T-cell (primary cell): ENCODE measurements at places on chromosomes 6 and 20.

DNA sequence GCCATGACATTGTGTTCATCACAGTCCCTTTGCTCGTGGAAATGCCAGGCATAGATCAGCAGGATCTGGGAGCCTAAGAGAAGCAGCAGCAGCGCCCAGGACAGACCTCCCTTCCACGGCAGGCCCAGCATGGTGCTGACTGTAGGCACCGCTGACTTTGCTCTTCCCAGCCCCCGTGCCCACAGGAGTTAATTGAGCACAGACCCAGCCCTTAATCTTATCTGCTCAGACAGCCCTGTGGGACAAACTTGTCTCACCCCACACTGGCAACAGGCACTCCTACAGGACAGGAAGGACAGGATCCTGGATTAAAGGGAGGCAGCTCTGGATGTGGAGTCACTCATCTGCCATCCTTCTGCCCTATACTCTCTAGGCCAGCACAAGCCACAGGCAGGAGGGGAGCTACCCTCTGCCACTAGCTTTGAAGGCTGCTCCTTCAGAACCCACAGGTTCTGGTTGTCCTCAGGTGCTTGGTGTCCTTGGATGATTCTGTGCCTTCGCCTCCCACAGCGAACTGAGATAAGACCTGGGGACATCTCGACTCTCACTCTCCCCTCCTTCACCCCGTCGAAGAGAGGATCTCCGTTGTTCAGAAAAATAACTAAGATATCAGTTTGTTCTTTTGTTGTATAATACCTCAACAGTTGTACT, at the start of gene CST9L:
CST9L (minus strand) TSS at position 165 of the 651 bp plus-strand sequence; CDS start at position 131, 34 bp downstream.
- no peak for DNase-seq

GRCh38 chr6:82786248-82786647, 279.4 kb downstream of the UBE3D start:
- no peak for DNase-seq

- DNase-seq: no peak
Observed at GRCh38 chr6:46893648-46894047, 28.1 kb downstream of the ADGRF5 start.

GRCh38 chr6:4961322-4962168, 42.3 kb downstream of the RPP40 start:
- no peak for DNase-seq

GRCh38 chr6:106974336-106974998, at the start of gene CD24:
CD24 (minus strand) TSS chr6:106974729; CDS start chr6:106974646, 83 bp downstream.
- peak; percentile 7 for DNase-seq

GRCh38 chr20:37390891-37391525, 45.1 kb downstream of the SRC start:
- no peak for DNase-seq

DNA sequence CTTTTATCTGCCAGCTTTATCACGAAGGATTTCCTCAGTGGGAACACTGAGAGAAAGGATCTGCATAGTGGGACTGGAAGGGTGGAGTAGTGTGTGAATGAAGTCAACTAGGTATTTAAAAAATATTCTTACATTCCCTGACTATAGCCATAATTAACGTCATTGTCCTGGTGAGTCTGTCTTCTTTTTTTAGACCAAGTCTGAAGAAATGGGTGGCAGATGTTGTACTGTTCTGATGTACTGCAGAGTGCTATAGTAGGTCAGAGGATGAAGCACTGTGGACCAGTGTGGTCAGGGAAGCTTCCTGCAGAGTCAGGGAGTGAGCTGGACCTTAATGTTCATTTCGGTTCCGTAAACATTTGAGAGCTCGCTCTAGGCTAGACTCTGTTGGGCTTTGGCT, 11.9 kb downstream of the TULP4 start:
- no peak for DNase-seq

DNA sequence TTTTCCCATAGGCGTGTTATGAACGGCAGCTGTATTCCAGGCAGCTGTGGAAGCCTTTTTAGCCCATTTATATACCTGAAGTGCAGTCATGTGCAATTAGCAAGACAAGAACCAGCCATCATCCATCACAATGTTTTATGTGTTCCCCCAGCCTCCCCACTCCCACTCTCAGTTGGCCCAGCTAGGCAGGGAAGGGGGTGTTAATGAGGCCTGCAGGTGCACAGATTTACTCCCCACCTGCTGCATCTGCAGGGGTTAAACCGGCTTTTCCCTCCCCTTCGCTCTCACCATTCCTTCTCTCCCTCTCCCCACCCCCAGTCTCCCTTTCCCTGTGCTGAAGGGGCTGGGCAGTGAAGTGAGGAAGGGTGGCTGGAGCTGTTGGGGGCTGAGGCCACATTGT, 149.8 kb upstream of the AKAP12 start:
- DNase-seq: no peak
